Activated CD4-positive, alpha-beta T cell treated with anti-CD3 and anti-CD28 coated beads, Interleukin-2, amount 50 U/mL, for 16 hours (primary cell): ENCODE measurements at places on chromosomes 2 and 18.

DNA sequence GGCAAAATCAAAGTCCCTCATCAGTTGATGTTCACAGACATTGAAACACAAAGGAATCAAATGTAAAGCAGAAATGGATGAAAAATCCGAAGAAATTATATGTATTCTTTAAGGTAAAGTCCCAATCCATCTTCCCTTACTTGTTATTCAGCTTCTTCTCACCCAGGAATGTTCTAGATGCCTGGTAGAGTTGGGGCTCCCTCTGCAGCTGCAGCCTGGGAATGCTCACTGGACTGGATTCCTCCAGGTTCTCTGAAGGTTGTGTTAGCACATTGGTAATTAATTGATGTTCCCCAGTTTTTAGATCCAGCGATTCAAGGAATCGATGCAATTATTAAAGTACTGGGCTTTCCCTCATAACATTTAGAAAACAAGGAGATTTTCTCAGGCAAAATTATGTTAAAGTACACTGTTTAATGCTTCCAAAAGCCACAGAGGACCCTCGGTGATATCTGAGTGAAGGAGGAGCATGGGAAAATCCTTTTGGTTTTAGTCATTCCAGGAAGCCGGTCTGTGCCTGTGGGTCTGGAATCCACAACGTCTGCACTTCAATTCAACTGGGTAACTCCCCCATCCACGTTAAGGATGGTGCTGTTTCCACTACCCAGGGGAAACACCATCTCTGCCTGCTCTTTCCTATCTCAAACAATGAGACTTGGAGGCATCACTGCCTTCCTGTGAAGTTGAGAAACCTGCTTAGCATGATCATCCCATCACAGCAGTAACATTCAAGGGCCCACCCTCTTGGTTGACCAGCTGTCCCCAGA lies 22.0 kb downstream of the NTSR2 start:
- no peak for DNase-seq

DNA sequence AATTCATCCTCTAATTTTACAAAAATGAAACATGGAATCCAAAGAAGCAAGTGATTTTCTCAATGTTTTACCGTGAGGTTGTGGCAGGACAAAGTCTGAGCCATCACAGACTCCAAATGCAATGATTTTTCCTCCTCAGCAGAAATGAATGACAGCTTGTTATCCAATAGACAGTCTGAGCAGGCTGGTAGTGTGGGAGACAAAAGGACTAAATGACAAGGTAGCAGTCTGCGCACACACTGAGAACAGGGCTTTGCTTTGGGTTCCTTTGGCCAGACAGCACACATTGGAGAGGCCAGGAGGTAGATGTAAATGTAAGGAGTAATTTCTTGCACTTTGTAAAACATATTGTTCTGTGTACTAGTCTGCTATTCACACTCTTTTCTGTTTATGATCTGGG lies 50.3 kb upstream of the RGPD4 start:
- no peak for DNase-seq

GRCh38 chr2:230156782-230157699 lies 62.7 kb downstream of the SP110 start:
- DNase-seq, result no peak

GRCh38 chr18:13398631-13399030 lies 180.1 kb downstream of the LDLRAD4 start:
- no peak for DNase-seq
